Astrocyte (in vitro differentiated cells and primary cell): ENCODE measurements at places on chromosomes 6 and 20. TPM values are rescaled to one million over a fixed set of nuclear protein-coding genes. Genes with fewer than 3 reads are reported as not detected.

COL9A1 gene
- 0.11 TPM in 1 of 2 replicates, not detected in the other for total RNA-seq

- DNase-seq = no peak
Observed at GRCh38 chr6:39903656-39904055, 30.6 kb downstream of the MOCS1 start.

DTD1 gene
- 38.1 and 40.5 TPM in 2 replicates for total RNA-seq

ZBTB46 gene
- total RNA-seq = 12.9 and 13.9 TPM in 2 replicates

DSP gene
- 468 and 555 TPM in 2 replicates for total RNA-seq

DNA sequence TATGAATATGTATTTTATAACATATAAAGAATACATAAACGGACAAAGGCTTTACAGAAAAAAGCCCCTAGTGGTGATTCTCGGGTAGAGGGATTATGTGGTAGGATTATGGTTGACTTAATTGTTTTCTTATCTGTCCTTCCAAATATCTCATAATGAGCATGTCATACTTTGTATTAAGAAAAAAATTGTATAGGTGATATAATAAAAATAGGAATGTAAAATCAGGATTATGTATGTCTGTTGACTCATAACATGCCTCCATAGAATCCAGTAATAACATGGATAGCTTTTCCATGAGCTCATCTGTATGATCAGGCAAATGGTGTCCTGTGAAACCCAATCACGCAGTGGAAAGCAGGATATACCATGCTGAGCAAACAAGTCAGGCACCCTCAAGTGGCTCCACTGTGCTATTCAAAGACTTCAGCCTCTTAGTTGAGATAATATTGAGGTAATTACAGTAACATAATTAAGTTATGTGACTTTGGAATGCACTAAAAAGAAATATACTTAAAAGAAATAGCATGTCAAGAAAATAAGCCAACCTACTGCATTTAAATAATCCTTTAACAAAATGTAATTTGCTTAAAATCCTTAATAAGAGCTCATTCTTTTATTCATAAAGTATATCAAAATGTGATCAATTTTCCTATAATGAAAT, 39.6 kb upstream of the PRELID3B start:
- peak; percentile 52 for DNase-seq

DNA sequence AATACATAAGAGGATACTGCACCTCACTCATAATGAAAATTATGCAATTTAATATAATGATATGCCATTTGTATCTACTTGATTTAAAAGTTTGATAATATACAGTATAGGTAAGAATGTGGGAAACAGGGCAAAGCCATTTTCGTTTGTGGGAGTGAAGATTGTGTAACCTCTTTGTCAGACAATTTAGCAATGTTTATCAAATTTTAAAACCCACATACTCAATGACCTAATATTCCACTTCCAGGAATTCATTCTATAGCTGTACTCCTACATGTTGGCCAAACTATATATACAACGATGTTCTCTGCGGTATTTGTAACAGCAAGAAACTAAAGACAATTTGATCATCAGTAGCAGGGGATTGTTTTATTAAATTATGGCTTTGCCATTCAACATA, 17.8 kb upstream of the FKBP5 start:
- no peak for DNase-seq

DNA sequence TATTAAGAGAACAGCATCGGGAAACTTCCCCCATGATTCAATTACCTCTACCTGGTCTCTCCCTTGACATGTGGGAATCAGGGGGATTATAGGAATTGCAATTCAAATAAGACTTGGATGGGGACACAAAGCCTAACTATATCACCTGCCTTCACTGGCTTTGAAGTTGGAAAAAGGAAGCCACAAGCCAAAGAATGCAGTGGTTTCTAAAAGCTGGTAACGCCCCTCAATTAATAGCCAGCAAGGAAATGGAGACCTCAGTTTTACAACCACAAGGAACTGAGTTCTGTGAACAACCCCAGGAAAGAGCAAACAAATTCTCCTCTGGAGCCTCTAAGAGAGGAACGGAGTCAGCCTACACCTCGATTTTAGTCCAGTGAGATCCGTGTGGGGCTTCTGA, 244.1 kb downstream of the TFAP2A start:
- DNase-seq = no peak

FAM83C gene
- not detected in 2 replicates for total RNA-seq

DNA sequence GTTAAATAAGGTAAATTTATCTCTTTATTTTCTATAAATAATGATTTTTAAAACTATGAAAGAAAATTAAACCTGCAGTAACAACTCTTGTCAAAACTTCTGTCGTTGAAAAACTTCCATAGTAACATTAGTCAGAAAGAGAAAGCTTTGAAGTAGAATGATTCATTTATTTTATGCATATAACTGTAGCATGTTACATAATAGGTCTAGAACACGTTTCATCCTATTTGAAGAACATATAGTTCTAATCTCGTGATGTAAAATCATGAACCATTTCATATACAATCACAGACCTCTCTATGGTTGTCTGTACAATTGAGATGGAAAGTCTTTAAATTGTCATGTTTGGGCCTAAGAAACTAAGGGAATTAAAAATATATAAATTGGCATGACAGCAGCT, 61.3 kb upstream of the MYLIP start:
- DNase-seq = no peak

- no peak for DNase-seq
Observed at GRCh38 chr6:11368760-11369159, 136.3 kb upstream of the NEDD9 start.

GRCh38 chr6:19721766-19722377, 115.3 kb upstream of the ID4 start:
- no peak for DNase-seq

GJA10 gene
- not detected in 2 replicates for total RNA-seq

GRCh38 chr20:52429029-52429428, 237.4 kb upstream of the ZFP64 start:
- no peak for DNase-seq

SYCP2 gene
- 0.27 and 0.72 TPM in 2 replicates for total RNA-seq

CDSN gene
- 0.22 and 0.27 TPM in 2 replicates for total RNA-seq

ABHD16B gene
- not detected in 2 replicates for total RNA-seq

C20orf96 gene
- total RNA-seq = 10.1 and 10.7 TPM in 2 replicates

DNA sequence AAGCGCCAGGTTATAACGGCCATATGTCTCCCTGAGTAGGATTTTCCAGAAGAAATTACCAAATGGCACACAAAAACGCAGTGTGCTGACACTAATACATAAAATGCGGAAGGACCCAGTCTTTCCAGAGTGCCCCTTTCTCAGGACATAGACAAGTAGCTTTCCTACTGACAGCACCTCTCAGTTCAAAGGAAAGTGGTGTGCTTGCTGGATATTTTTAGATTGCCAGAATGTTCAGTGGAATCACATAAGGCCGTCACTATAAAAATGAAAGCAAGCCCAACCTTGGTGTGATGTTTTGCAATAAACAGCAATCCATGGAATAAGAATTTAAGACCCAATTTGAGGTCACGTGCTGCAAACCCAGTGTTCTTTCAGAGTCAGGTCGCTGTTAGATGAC, 135.5 kb upstream of the AGPAT4 start:
- no peak for DNase-seq
